HFFc6 (cell line): ENCODE measurements at places on chromosomes 4 and X. TPM values are rescaled to one million over a fixed set of nuclear protein-coding genes. Genes with fewer than 3 reads are reported as not detected.

GYPA gene
- total RNA-seq, result not detected in 3 replicates

VSIG4 gene
- not detected in 3 replicates for total RNA-seq

DNA sequence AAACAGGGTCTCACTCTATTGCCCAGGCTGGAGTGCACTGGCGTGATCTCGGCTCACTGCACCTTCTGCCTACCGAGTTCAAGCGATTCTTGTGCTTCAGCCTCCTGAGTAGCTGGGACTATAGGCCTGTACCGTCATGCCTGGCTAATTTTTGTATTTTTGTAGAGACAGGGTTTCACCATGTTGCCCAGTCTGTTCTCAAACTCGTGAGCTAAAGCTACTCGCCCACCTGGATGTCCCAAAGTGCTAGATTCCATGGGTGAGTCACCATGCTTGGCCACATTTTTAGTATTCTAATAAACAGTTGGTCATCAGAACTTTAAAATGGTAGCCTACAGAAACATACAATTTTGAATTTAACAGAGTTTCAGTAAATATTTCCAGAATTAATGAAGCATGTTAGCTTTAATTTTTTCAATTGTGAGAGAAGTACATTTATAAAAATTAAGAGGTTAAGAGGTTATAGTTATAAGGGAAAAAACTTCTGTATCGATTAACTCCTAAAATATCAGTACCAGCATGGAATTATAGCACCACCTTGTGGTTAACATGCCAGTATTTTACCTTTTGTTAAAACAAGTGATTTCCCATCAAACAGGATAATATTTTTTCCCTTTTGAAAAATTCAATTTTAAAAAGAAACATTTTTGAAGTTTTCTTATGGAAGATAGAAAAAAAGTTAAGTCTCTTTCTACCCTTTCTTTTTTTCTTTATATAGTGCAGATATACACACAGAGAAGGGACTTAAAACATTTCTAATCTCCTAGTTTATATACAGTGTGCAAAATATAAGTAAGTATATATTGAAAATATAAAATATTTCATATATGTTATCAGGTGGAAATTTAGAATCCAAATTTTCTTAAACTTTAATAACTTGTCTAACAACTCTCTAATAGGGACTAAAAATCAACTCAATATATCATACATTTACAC, 35.4 kb downstream of the CEP44 start:
- DNase-seq, result peak; percentile 35
- peaks cover 32% of the 10 kb centered on the region for H3K4me1 ChIP-seq
- H3K27ac ChIP-seq, result no peak overlapping the region
- no peak overlapping the region for H3K4me3 ChIP-seq
- H3K36me3 ChIP-seq, result no peaks in the 10 kb centered on the region

- H3K27me3 ChIP-seq, result no peaks in the 10 kb centered on the region
- DNase-seq, result no peak
- H3K4me1 ChIP-seq, result peaks cover 12% of the 10 kb centered on the region; the same call in 1 of the 2 replicates
- no peaks in the 10 kb centered on the region for H3K36me3 ChIP-seq
Observed at GRCh38 chrX:19785647-19786046, 101.8 kb downstream of the SH3KBP1 start.

RTL3 gene
- 0.34 and 0.42 TPM in 2 replicates for total RNA-seq
